ENCODE measurements at places on chromosomes 5 and 9.

GRCh38 chr9:124778575-124779367 is 1.8 kb downstream of the OLFML2A start:
- no peak for DNase-seq

GRCh38 chr5:137737349-137738131 is 1.7 kb upstream of the KLHL3 start:
- DNase-seq: no peak

DNA sequence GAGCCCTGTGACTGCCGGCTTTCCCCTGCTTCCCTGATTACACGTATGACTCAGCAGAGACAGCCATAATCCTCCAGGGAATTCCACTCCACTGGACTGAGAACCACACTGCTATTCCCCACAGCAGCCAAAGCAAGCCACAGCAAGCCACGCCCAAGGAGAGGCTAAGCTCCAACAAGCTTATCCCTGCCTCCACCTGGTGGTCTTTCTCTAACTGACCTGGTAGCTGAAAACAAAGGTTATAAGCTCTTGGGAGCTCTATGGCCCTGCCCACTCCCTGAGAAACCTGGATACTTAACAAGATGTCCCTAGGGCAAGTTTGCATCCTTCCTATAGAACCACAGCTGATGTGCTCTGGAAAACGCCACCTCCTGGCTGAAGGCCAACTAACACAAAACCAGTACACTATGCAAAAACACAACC is 613.7 kb upstream of the CDH18 start:
- no peak for DNase-seq

DNA sequence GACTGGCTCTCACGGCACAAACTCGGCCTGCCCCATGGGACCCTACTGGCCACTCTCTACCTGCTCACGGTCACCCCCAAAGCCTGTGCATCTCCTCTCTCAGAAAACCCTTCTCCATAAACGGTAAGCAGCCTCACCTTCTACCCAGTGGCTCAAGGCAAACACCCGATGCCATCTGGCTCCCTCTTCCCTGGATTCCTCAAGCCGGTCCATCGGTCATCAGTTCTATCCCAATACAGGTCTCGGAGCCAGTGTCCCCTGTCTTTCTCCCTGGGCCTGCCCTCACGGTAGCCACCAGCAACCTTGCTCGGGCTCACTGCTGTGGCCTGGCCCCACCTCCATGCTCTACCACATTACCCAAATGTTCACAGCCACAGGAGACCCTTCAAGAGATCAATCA is 134.1 kb downstream of the ROR2 start:
- no peak for DNase-seq

GRCh38 chr5:144167998-144168397 is 2.5 kb downstream of the YIPF5 start:
- DNase-seq: no peak

GRCh38 chr5:419970-420369 is 23.0 kb upstream of the EXOC3 start:
- DNase-seq: no peak

GRCh38 chr5:87094833-87095232 is 172.8 kb upstream of the RASA1 start:
- no peak for DNase-seq

GRCh38 chr9:93582550-93582949 is 6.2 kb downstream of the PHF2 start:
- no peak for DNase-seq

DNA sequence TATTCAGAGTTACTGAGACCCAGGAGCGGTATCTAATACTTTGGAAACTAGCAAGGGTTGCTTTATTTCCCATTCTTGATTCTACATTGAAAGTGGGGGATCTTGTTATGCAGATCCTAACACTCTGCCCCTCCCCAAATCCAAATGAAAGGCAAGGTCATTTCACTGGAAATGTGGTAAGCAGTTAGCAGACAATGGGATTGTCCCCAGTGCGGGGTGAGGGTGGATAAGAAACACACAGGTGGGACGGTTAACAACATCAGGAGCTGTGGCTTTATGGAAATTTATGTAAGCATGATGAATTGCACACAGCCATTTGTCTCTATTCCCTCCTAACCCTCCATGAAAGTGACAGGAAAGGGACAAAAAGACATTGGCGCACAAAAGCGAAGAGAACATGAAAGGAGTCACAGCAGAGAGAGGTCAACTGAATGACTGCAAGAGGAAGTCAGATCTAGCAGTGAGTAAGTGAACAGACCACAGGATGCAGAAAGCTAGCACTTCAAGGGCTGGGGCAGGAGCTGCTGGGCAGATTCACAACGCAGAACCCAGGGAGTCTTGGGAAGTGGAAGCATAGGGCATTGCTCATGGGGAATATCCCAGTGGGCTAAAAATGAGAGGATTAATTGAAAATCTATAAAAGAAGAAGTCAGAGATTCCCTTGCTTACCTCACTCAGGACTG is 184.4 kb downstream of the HSD17B3 start:
- no peak for DNase-seq
